Stimulated activated CD4-positive, alpha-beta T cell treated with anti-CD3 and anti-CD28 coated beads, Interleukin-15, amount 100 ng/mL, for 1 hour (primary cell): ENCODE measurements at places on chromosomes 3 and 15.

- no peak for DNase-seq
Measured at GRCh38 chr15:88805031-88805780, 2.0 kb downstream of the ACAN start.

GRCh38 chr3:38721207-38721772 lies 71.8 kb upstream of the SCN5A start:
- no peak for DNase-seq

DNA sequence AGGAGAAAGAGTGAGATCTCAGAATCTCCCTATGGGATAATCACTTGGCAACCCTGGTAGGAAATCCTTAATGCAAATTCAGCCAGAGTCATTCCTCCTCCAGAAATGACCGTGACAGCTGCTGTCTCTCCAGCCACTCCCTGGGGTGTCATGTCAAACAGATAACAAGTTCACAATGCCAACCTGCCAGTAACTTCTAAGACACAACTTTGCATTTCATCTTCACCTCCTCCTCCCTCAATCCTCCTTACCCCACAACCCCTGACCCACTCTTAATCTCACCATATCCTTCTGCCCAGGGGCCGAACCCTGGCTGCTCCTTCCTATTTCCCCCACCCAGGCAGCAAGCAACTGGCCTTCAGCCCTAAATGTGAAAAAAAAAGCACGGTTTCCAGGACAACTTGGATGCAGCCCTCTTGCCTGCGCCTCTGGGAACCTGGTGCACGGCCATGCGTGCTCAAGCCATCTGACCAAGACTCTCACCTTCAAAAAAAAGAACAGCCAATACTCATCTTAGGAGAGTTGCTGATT lies 166.0 kb downstream of the NTRK3 start:
- no peak for DNase-seq

GRCh38 chr3:171646357-171647133 lies 163.7 kb downstream of the PLD1 start:
- DNase-seq, result no peak

DNA sequence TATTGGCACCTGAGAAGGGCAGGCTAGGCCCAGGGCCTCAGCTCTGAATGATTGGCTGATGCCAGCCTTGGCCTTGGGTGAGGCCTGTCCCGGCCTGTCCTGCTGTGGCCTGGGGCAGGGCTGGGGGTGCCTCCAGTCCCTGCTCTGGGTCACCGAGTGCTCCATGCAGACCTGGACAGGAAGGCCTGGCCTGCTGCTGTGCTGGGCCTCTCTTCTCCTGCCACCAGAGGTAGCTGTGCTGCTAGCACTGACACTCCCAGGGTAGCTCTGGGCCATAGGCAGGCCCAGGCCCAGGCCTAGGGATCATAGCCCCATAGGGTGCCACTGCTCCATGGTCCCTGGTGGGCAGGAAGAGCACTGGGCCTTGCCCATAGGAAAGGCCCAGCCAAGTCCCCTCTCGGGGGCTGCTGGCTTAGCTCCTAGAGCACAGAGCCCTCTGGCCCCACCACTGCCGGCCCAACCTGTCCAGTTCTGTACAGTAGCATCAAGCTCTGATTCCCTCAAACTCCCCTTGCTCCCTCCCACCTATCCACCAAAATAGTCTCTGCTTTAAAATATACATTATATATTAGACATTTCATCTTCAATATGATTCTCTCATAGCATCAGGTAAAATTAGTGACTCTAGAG lies 18.2 kb downstream of the ABTB1 start:
- DNase-seq, result no peak

GRCh38 chr3:111588527-111588926 lies 6.6 kb downstream of the ZBED2 start:
- no peak for DNase-seq

- no peak for DNase-seq
Measured at GRCh38 chr3:13189639-13190377, 116.6 kb upstream of the IQSEC1 start.

GRCh38 chr3:84538597-84538996 lies 420.2 kb upstream of the CADM2 start:
- DNase-seq, result no peak

GRCh38 chr3:126515066-126515706 lies 2.4 kb downstream of the UROC1 start:
- DNase-seq, result no peak
